Daoy (cell line): ENCODE measurements at places on chromosomes 13 and 19. TPM values are rescaled to one million over a fixed set of nuclear protein-coding genes. Genes with fewer than 3 reads are reported as not detected.

Gene POU2F2
- 0.69 and 3.1 TPM in 2 replicates for total RNA-seq

GRCh38 chr13:43567608-43568007, 219.2 kb downstream of the ENOX1 start:
- no peak for DNase-seq

- DNase-seq = no peak
Measured at GRCh38 chr19:53773999-53774398, 50.1 kb downstream of the NLRP12 start.

- DNase-seq = peak; percentile 29
Measured at GRCh38 chr19:42634409-42635232, 39.9 kb upstream of the CEACAM8 start.

Gene CARD8
- 13.2 and 14.2 TPM in 2 replicates for total RNA-seq

GRCh38 chr19:28316464-28316863, 896.5 kb downstream of the UQCRFS1 start:
- no peak for DNase-seq

DNA sequence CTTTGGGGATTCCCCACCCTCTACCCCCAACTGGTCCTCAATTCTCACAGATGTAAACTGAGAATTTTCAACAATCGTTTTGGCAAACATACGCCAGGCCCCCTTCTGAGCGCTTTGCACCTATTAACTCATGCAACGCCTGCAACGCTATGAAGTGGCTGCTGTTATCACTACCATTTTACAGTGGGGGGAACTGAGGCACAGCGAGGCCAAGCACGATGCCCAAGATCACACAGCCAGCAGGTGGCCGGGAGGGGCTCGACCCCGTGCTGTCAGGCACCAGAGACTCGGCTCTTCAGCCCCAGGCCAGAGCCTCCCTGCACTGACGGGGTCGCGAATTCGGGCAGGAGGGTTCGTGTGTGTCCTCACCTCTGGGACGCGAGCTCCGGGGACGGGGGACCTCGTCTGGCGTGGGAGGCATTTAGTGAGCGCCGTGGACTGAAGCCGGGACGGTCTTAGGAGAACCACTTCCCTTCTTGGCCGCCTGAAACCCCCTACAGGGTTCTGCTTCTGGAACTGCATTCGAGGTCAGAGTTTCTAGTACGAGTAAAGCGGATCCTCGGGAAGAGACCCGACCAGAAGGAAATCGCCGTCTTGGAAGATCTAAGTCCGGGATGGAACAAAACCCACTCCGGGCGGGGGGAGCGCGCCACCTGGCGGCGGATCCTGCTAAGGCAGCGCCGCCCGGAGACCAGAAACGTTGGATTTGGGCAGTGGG, 21.0 kb downstream of the ZNF114 start:
- DNase-seq = peak; percentile 84

- no peak for DNase-seq
Measured at GRCh38 chr13:30982906-30983305, 50.5 kb downstream of the TEX26 start.

Gene WDR62
- 14.6 and 19.8 TPM in 2 replicates for total RNA-seq

GRCh38 chr19:18807861-18808331, 16.8 kb upstream of the COMP start:
- no peak for DNase-seq

GRCh38 chr19:11204943-11205349, 7.6 kb upstream of the KANK2 start:
- peak; percentile 62 for DNase-seq

- no peak for DNase-seq
Measured at GRCh38 chr13:46526100-46526735, 26.8 kb upstream of the LRCH1 start.

DNA sequence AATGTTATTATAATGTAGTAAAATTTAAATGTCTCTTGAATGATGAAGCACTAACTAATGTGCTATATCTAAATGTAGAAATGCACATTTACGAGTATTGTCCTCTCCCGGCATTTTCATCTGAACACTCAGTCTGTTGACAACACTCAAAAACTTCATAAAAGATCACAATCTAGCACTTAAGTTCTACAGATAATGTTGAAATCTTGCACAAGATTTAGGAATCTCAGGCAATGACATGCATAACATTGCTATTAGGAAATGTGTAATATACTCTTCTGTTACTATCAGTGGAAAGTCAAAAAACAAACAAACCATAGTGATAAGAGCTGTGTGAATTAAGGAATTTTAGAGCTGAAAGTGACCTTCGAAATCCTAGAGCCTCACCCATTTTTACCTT, 37.5 kb upstream of the XPO4 start:
- no peak for DNase-seq

DNA sequence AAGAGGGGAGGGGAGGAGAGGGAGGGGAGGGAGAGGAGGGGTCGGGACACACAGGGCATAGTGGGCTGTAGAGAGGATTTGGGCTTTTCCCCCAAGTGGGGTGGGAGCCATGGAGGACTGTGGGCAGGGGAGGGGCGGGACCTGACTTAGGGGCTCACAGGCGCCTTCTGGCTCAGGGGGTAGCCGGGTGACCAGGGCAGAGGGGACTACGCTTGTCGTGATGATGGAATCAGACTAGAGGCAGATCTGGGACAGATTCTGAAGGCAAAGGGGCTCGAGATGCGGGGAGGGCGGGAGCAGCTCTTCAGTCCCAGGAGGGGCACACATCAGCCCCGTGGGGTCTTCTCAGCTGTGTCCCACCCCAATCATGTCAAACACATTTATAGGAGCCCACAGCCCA, 13.5 kb downstream of the NDUFA11 start:
- no peak for DNase-seq

DNA sequence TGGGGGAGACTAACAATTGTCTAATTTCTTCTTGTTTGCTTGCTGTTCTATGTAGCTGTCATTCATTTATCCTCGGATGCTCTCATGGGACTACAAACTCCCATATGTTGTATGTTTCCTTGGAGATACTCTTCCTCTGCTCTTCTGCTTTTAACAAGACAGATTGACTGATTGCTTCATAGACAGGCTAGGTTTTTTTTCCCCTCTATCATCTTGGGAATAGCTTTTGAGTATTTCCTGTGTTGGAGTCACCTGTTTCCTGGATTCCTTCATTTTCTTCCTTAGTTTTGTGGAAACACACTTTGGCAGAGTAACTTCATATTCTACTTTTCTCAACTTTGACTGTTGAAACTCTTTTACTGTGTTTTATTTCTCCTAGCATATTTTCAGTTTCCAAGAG, 27.6 kb downstream of the EDNRB start:
- DNase-seq = no peak

DNA sequence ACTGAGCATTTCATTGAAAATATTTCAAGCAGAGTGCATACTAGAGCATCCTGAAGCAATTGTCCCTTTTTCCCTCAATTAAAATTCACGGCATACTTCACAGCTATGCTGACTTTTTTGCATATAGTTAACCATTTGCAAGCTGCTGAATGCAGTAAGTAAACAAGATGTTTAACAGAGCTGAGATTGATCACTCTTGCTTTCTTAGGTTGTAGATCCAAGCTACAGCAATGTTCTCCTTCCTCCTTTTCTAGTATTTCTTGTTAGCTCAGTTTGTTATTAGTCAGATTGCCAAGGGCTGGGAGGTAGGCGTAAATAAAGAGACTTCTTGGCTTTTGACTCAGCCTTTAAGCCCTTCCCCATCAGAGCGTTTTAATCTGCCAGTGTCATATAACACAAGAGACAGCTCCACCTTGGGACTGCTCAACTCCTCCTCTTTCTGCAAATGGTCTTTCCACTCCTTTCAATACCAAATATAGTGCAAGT, at the start of gene SLITRK6:
TSS of gene SLITRK6 (minus strand) at position 323 of the 486 bp plus-strand sequence. CDS start 2,911 bp downstream, outside the sequence.
- peak; percentile 39 for DNase-seq

- no peak for DNase-seq
Measured at GRCh38 chr13:113378825-113379224, 14.9 kb upstream of the GRTP1 start.

DNA sequence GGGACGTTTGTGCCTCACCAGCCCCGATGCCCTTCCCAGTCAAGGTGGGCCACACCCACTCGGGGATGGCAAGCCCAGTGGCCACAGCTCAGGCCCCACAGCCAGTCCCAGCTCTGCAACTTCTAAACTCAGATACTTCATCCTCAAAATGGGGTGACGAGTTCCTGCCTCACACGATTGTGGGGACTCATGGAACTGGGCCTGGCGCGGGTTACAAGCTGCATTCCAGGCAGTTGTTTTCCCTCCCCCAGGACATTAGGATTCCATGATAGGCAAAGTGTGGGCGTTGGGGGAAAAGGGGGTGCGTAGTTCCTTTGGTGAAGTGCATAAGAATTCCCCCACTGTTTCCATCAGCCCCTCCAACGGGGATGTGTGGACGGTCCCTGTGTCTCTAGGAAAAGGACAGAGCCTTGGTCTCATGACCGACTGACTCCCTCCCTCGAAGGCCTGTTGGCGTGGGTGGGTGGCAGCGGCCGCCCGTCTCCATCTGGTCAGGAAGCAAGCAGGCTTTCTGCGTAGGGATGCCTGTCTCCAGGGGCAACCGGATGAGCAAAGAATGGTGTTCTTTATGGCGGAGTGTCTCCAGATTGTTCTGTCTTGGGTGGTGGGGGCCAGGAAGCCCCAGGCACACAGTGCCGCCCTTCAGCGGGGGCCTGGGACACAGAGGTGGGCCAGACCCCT, 21.1 kb upstream of the NPAS1 start:
- no peak for DNase-seq

Gene KCNRG
- total RNA-seq = 1.4 and 1.9 TPM in 2 replicates

DNA sequence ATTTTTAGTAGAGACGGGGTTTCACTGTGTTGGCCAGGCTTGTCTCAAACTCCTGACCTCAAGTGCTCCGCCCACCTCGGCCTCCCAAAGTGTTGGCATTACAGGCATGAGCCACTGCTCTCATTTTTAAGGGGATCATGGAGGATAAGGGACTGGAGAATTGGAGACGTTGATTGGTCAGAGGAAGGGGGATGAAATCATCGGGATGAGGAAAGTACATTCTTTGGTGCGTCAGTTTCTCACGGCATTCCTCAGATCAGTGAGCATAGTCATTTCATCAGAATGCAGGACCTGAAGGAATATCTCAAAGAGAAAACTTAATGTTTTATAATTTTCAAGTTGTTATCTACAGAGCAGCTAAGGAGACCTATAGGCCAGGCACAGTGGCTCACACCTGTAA, 14.0 kb downstream of the ZNF114 start:
- DNase-seq = no peak

- no peak for DNase-seq
Measured at GRCh38 chr13:51644654-51645053, 60.4 kb downstream of the WDFY2 start.

DNA sequence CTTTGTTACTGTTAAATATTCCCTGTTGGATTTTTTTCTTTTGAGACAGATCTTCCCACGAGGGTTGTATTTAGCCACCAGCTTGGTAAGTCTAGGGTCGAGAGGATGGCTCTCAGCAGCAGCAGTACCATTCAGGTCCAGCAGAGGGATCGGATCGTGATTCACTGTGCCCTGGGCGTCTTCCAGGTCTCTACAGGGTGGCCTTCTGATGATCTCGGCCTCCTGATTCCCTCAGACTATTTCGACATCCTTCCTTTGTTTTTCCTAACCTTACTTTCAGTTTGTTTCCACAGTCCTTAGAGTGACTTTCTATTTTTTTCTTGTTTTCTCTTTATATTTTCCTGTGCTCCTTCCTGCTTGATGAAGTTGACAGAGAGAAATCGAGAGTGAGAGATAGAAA, 1436.9 kb downstream of the UQCRFS1 start:
- DNase-seq = peak; percentile 38

GRCh38 chr19:50843701-50844221, 10.4 kb upstream of the KLK15 start:
- no peak for DNase-seq

DNA sequence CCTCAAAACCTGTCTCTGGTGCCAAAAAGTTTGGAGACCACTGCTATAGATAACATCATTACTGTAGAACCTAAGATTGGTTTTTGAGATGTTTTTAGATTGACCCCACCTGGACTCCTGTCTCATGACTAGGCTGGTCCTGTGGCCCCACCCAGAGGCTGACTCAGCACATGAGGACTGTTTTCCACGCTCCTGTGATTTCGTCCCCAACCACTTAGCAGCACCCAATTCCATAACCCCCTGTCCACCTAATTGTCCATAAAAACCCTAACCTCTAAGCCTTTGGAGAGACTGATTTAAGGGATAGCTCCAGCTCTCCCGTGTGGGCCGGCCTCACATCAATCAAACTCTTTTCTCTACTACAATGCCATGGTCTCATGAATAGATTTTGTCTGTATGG, 25.6 kb upstream of the GAS6 start:
- DNase-seq = no peak

GRCh38 chr19:7694499-7694898, 7.4 kb downstream of the FCER2 start:
- DNase-seq = no peak

GRCh38 chr13:62960723-62961122, 1545.1 kb upstream of the PCDH20 start:
- no peak for DNase-seq

DNA sequence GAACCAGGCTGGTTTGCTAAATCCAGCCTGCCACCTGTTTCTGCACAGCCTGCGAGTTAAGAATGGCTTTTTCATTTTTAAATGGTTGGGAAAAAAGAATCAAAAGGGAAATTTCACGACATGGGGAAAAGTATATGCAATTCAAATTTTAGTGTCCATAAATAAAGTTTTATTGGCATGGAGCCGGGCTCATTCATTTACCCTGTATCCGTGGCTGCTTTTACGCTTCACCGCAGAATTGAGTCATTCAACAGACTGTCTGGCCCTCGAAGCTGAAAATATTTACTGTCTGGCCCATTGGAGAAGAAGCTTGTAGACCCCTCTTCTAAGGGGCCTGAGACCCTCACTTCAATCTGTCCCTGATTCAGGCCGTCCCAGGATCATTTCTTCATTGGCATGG, 26.1 kb downstream of the IER2 start:
- DNase-seq = peak; percentile 57

Gene RPS19
- total RNA-seq = 2,465 and 2,894 TPM in 2 replicates

- no peak for DNase-seq
Measured at GRCh38 chr13:109963960-109964563, 177.7 kb upstream of the IRS2 start.

- DNase-seq = peak; percentile 95
Measured at GRCh38 chr13:113785051-113786010, 26.3 kb downstream of the TMEM255B start.

- DNase-seq = no peak
Measured at GRCh38 chr19:7663706-7664105, 5.1 kb upstream of the RETN start.

Gene TTYH1
- total RNA-seq = 1.3 TPM in 1 of 2 replicates, not detected in the other

Gene DACH1
- total RNA-seq = not detected in 2 replicates

DNA sequence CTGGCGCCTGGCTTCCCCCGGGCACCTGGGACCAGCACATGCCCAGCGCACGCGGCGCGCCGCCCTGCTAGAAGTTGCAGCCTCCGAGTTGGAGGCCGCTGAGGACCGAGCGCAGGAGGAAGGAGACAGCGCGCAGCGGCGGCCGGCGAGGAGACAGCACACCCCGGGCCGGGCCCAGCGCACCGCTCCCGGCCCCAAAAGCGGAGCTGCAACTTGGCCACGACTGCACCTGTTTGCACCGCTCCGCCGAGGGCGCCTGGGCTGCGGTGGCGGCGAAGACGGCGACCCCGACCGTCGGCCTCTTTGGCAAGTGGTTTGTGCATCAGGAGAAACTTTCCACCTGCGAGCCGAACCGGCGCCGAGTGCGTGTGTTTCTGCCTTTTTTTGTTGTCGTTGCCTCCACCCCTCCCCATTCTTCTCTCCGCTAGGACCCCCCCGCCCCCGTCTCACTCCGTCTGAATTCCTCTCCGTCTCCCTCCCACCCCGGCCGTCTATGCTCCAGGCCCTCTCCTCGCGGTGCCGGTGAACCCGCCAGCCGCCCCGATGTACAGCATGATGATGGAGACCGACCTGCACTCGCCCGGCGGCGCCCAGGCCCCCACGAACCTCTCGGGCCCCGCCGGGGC, at the start of gene SOX1:
TSS of gene SOX1 (plus strand) at position 34 of the 626 bp plus-strand sequence. CDS start at position 544, 510 bp downstream.
- peak; percentile 84 for DNase-seq

Gene TMEM238
- total RNA-seq = 3.3 and 3.9 TPM in 2 replicates
